ENCODE measurements at places on chromosomes 1 and 21. TPM values are rescaled to one million over a fixed set of nuclear protein-coding genes. Genes with fewer than 3 reads are reported as not detected.

DNA sequence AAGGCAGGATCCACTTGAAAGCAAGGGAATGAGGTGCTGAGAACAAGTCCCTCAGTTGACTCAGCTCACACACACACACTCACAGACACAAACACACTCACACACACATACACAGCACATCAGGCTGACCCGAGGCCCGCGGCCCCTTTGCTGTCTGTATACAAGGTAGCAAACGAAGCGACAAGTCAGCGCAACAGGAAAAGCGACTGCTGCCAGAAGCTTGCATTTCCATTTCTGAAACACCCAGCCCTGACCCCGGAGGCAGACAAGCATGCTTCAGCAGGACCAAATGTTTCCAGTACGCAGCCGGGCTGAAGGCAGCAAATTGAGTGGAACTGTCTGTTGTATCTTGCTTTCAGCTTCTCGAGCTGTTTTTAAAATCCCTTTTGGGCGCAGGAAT is 501.6 kb downstream of the NPHP4 start:
- DNase-seq, result no peak

DNA sequence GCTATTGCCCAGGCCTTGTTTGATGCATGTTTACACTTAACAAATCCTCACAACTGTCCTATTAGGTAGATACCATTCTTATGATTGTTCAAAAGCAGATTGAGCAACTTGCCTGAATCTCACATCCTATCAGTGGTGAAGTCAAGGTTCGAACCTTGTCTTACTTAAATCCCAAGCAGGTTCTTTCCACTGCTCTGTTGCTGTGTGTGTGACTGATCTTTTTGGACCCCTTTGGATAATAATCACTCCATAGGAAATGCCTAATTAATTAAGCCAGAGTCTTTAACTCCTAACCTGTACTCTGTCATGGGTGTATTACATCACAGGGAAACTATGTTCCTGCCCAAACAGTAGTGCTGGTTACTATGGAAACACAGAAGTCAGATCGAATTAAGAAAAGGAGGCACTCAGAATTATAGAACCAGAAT is 84.2 kb downstream of the SPATA46 start:
- DNase-seq, result no peak

DNA sequence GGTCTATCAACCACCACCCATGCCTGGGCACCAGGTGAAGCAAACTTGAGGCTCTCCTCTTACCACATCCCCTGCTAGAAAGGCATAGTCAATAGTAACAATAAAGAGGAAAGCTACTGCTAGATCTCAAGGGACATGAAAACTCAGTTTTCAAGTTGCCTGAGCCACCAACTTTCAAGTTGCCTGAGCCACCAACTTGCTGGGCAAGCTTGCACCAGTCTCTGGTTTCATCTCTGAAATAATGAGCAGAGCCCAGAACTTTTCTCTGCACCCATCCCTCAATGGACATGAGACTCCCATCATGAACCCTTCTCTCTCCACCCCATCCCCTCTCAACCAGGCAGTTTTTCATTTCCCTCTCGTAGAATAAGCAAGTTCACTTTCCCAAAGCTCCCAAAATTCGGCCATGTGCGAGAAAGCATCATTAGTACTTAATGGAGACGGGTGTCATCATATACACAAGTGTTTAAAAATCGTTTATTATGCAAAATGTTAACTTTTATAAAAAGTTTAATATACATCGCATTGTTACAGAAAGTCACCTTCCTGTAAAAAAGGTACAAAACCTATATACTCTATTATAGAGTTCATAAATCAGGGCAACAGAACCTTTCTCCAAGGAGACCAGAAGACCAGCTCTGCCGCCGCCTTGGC is 1.7 kb downstream of the ID3 start:
- DNase-seq, result no peak

DNA sequence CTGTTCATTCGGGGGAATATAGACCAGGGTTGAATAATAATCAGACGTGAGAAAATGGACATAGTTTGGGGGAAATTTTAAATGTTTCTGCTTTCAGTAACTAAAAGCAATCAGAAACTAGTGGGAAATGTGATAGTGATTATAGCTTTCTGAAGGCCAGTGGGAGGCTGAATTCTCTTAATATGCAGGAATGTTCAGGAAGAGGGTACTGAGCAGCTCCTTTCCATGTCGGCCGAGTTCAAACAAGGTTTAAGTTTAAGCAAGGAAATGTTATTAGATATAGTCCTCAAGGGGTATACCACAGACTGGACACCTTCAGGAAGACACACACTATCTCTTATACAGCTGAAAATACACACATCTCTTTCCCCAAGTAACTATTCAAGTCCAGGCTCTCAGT is 105.5 kb downstream of the HHAT start:
- DNase-seq, result no peak

- no peak for DNase-seq
Observed at GRCh38 chr1:44941424-44942324, 44.7 kb downstream of the EIF2B3 start.

GRCh38 chr1:164858096-164858632 is 299.2 kb downstream of the PBX1 start:
- no peak for DNase-seq

DNA sequence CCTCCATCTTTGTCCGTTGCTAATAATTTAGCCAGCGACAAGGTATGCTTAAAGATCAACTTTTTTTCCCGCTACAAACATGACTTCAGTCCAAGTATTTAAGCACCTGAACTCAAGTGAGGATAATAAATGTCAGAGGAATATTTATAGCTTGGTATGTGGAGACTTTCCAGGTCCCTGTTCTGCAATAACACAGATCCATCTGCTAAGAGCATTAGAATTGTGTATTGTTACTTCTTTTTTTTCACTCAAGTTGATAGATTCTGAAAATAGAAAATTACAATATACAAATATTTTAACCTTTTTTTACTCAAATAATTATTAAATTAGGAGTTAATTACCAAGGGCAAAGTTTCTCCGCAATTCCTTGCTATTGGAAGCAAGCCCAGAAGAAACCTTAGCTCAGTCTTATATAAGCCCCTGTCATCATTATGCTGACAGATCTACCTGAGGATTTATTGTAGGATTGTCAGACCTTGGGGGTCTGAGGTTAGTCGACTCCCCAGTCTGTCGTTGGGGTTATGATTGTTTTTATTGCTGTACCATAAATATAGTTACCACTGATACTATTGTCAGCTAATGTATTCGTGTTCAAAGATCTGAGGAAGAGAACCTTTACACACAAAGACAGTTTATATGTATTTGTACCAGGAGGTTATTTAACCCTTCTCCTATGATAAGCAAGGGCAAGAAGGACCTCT is 337.9 kb downstream of the TBX15 start:
- DNase-seq, result no peak

- DNase-seq, result no peak
Observed at GRCh38 chr1:60988891-60989290, 93.5 kb upstream of the NFIA start.

- no peak for DNase-seq
Observed at GRCh38 chr1:70318191-70318590, 36.3 kb downstream of the ANKRD13C start.

DNA sequence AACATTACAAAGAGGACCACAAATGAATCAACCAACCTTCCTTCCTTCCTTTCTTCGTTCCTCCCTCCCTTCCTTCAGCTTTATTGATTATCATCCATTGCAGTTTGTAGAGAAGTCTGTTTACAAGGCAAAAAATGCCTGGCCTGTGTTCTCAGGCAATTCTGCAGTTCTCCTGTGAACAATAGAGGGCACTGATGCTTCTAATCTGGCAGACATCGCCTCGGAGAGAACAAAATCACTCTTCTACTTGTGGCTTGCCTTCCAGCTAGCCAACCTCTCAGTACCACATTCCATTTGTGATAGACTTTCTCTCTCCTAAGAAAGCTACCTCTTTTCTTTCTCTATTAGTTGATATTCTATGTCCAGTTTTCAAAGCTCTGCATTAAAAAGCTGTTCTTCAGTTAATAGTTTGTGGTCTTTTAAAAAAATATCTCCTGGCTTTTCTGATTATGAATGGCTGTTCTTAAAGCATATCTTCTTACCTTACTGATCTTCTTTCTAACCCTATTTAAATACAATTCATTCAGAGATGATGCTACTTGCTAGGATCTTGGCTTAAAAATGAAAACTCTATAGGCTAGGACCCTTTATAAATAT is 26.9 kb upstream of the ESRRG start:
- no peak for DNase-seq

DNA sequence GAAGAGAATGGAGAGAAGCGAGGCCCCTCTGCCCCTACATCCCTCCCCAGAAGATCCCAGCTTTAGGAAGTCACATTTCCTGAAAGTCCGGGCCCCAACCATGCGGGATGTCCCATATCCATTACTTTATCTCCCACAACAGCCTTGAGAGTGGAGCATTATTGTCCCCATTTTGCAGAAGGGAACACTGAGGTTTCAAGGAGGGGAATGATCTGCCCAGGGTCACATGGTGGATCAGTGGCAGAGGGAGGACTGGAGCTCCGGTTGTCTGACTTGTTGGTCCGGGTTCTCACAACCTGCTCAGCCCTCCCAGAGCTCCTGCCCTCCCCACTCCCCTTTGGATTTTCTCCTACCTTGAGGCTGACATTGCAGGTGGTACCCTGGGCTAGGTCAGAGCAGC is 2.2 kb upstream of the CRYBG2 start:
- DNase-seq, result no peak

DNA sequence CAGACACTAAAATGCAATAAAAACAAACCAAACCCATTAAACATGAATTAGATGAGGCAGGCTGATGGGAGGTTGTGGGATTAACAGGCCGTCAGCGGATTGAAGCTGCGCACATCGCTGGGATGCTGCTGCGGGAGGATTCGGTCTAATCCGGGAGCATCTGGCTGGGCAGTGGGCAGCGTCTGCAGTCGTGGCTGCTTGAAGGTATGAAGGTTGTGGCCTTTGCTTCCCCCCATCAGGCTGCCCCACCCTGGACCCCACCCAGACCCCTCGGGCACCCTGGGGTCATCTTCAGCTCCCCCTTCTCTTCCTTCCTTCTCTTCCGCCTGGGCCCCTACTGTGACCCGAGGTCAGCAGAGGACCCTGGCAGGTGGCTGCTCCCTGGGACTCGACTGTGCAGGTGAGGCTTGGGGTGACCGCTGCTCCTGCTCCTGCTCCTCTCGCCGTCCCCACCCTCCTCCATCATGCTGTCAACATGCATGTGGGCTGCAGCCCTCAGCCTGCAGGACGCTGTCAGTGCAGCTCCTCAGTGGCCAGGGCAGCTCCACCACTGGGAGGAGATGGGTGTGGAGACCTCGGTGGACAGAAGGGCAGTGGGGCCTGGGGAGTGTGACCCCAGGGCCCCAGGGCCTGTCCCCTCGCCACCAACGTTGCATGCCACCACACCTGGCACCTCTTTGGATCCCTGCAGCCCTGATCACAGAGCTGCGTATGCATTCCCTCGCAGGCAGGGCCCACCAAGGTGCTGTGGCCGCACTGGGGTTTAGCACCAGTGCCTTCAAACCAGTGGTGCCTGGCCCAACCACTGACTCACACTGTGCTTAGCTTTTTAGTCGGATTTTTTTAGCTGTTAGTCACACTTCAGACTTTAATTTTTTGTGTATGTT is 112.2 kb upstream of the COL6A1 start:
- DNase-seq, result no peak

GRCh38 chr1:194056169-194056568 is 869.8 kb upstream of the B3GALT2 start:
- DNase-seq, result no peak

DNA sequence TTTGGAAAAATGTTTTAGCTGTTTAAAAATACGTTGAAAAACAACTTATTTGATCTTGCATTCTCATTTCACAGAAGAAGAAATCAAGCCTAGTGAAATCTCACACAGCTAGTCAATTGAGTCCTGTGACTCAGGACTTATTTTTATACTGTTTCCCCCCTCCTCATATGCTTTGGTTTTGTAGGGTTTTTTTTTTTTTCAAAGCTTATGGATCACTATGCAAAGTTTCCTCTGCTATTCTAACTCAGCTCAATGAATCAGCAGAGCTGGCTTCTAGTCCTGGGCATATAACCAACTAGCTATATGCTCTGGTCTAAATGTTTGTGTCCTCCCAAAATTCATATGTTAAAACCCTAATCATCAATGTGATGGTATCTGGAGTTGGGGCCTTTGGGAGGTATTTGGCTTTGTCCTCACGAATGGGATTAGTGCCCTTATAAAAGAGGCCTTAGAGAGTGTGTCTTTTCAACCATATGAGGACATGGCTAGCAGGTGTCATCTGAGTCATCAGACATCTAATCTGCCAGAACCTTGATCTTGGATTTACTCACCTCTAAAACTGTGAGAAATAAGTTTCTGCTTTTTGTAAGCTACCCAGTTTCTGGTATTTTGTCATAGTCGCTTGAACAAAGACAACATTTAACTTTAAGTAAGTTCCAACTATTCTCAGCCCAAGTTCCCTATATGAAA is 317.2 kb upstream of the C1orf87 start:
- DNase-seq, result no peak

DNA sequence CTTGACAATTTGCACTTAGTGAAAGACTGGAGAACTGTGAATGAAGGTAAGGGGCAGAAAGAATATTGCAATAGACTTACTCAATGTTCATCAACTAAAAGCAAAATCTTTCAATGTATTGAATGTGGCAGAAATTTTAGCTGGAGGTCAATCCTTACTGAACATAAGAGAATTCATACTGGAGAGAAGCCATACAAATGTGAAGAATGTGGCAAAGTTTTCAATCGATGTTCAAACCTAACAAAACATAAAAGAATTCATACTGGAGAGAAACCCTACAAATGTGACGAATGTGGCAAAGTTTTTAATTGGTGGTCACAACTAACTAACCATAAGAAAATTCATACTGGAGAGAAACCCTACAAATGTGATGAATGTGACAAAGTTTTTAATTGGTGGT is 80.7 kb downstream of the JMJD4 start:
- no peak for DNase-seq

DNA sequence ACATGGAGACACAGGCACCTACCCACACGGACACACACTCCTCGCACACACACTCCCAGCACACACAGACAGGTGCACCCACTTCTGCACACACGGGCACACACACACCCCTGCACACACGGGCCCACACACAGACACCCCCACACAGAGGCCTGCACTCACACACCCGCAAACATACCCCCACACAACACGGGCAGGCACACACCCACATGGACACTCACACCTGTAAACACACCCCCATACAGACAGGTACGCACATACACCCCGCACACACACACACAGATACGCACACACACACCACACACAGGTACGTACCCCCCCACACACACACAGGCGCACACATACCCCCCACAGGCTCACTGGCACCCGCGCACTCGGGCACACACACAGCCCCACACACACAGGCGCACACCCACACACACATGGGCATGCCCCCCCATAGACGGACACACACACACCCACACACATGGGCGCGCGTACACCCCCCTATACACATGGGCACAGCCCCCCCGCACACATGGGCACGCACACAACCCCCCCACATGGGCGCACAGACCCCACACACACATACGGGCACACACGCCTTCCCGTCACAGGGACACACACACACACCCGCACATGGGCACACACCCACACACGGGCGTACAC is 6.1 kb downstream of the ATAD3A start:
- no peak for DNase-seq

The PDXK gene
- 70.3 TPM for total RNA-seq

The GUCA2B gene
- total RNA-seq, result not detected

The SELP gene
- 2.0 TPM for total RNA-seq

The CAMSAP2 gene
- 3.3 TPM for total RNA-seq

The SLC45A1 gene
- total RNA-seq, result 0.20 TPM

The FAM43B gene
- total RNA-seq, result not detected

The SPATA1 gene
- 0.96 TPM for total RNA-seq
